ENCODE measurements at places on chromosomes 5 and 9. TPM values are rescaled to one million over a fixed set of nuclear protein-coding genes. Genes with fewer than 3 reads are reported as not detected.

GRCh38 chr9:79661886-79662536 lies 90.2 kb downstream of the TLE4 start:
- no peak overlapping the region for H3K4me3 ChIP-seq
- H3K36me3 ChIP-seq = peaks cover 10% of the 10 kb centered on the region
- no peak for DNase-seq
- no peaks in the 10 kb centered on the region for H3K27me3 ChIP-seq

GRCh38 chr5:138138949-138139780 lies at the start of gene NME5:
Gene NME5 (minus strand): TSS chr5:138139428. CDS start chr5:138138780, 648 bp downstream.
- no peak within 1 kb of the TSS for H3K4me3 ChIP-seq
- peaks cover 7% of the 10 kb centered on the region for H3K27me3 ChIP-seq
- H3K4me1 ChIP-seq = no peaks in the 10 kb centered on the region
- no peak within 1 kb of the TSS for H3K27ac ChIP-seq
- peak; percentile 11 for DNase-seq

MCTP1 gene
- total RNA-seq = not detected

- DNase-seq = no peak
- H3K27me3 ChIP-seq = no peaks in the 10 kb centered on the region
- no peak overlapping the region for H3K4me3 ChIP-seq
- H3K27ac ChIP-seq = no peak overlapping the region
Observed at GRCh38 chr9:114355821-114356220, 26.2 kb downstream of the ORM2 start.

DNA sequence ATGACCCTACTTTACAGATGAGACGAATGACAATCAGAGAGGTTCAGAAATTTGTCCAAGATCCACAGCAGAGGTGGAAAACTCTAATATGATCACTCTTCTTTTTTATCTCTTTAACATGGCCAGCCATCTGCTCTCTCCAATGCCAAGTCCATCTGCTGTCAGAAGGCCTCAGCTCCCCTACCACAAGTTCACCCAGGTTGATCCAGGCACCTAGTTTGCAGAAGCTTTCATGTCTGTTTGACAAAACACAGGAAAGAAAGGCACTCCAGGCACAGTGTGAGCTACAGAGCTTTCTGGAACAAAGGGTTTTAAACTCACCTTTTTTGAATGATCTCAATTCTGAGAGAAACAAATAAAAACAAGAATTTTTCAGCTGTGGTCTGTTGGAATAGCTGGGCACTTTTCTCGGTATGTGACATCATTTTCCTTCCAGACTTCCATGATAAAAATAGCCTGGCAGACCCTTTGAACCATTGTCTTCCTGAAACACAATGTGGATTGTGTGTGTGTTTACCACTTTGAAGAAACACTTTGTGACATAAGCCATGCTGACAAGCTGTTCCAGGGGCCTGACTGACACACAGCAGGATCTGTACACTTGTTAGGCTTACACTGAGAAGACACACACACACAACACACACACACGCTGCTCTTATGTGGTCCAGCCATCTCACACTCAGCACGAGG lies 214.3 kb downstream of the AGTPBP1 start:
- H3K27ac ChIP-seq = no peak overlapping the region
- DNase-seq = no peak
- peaks cover 2% of the 10 kb centered on the region for H3K4me1 ChIP-seq

DNAI1 gene
- 0.19 TPM for total RNA-seq

PROB1 gene
- total RNA-seq = 3.8 TPM

KCTD16 gene
- 0.27 TPM for total RNA-seq

ADAMTS12 gene
- total RNA-seq = not detected

DNA sequence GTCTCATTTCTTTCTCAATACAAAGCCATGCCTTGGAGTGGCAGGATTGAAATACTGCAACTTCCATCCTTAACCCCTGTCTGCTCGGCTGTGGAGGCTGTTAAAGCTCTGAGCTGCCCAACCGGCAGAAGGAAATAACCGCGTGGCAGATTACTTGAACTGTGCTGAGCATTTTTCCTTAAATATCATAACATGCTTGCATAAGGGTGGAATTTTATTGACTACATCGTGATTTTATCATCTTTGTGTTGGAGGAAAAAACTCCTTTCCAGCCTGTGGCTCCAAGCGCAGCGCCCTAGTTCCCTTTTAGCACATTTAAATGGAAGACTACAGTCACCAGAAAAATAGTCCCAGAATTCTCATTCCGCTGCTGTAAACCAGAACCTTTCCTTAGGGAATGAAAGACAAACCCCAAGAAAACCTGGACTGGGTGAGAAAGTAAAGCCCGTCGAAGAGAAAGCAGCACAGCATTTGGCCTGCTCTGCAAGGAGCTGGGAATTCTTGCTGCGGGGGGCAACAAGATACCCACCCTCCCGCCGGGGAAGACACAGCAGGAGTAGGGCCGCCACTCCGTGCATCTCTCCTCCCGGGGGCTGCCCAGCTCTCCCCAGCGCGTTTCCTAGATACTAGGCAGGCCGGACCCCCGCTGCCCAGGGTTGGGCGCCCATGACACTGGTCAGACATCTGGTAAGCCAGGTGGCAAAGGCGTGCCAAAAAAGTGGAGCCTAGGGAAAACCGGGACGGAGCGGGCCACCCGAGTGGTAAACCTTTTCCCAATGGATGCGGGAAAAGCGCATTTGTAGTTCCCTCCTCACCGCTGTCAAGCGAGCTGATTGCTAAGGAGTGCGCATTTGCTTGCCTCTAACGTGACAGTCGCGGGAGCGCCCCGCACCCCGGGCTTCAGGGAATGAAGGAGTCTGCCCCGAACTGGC lies 1.3 kb downstream of the SHC3 start:
- DNase-seq = no peak
- H3K27me3 ChIP-seq = peaks cover 62% of the 10 kb centered on the region
- no peak overlapping the region for H3K4me3 ChIP-seq
- H3K4me1 ChIP-seq = peaks cover 16% of the 10 kb centered on the region

Measured in activated CD4-positive, alpha-beta memory T cell treated with anti-CD3 and anti-CD28 coated beads for 36 hours (primary cell).